ENCODE measurements at places on chromosomes 7 and 10.
A peak's percentile ranks its signal among the peaks of the same experiment; 100 is the strongest.

GRCh38 chr7:94095316-94096009 lies 91.3 kb upstream of the BET1 start:
- peak; percentile 19 for DNase-seq

GRCh38 chr10:104209575-104210198 lies 22.5 kb downstream of the CFAP43 start:
- peak; percentile 16 for DNase-seq

GRCh38 chr10:6283655-6284054 lies 80.9 kb downstream of the PFKFB3 start:
- no peak for DNase-seq

DNA sequence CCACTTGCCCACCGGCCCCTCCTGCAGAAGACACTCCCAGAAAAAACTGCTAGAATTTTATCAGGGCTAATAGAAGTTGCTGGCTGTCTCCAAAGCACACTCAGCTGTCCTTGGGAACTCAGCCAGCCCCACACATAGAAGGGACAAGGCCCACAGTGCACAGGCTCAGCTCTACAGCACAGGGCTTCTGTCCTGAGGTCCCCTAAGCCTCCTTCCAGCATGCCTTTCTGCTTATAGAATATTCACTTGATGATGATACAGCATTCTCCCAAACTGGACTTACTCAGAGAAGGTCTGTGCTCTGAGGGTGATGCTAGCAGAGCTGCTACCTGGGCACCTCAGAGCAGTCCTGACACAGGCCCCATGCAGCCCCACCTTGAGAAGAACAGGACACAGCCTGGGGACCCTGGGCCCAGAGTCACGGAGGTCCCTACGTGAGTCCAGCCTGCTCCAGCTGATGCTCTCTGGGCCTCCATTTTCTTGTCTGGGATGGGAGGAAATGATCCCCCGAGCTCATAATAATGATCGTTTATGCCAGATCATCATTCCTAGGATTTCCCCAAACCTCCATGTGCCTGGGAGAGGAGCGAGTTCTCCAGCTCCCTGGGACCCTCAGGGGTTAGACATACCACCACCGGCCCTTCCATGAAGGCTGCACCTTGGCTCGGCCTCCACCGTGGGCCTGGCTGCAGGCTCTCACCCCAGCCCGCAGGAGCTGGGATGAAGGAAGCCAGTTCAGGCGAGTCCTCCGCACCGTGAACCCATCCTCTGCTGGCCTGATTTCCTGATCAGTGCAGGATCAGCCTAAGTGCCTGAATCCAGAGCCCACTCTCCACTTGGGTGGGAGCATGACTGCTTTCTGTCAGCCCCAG lies 145.6 kb downstream of the ZNF248 start:
- no peak for DNase-seq

DNA sequence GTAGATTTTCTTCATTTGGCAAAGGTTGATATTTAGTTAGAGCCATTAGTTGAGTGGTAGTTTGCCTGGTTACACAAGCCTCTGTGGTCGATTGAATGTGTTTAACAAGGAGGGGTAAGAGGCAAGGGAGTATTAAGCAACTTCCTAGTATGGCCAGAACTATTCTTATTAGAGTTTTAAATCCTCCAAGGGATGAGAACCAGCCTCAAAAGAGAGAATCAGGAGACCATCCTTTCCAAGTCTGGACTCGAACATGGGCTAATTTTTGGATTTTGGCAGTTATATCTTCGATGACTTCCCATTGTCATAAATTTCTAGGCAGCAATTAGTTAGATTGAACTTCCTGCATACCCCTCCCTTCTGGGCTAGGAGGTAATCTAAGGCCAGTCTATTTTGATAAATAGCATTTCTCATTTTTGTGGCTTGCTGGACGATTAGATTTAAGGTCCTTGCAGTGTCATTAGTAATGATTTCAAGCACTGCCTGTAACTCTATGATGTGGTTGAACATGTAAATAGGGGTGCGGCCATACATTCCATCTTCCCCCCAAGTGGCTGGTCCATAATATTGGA lies 219.5 kb upstream of the KCND2 start:
- peak; percentile 28 for DNase-seq

GRCh38 chr7:26376175-26376917 lies 84.7 kb downstream of the SNX10 start:
- DNase-seq = no peak

GRCh38 chr10:28293236-28294168 lies 9.4 kb downstream of the MPP7 start:
- DNase-seq = peak; percentile 16

DNA sequence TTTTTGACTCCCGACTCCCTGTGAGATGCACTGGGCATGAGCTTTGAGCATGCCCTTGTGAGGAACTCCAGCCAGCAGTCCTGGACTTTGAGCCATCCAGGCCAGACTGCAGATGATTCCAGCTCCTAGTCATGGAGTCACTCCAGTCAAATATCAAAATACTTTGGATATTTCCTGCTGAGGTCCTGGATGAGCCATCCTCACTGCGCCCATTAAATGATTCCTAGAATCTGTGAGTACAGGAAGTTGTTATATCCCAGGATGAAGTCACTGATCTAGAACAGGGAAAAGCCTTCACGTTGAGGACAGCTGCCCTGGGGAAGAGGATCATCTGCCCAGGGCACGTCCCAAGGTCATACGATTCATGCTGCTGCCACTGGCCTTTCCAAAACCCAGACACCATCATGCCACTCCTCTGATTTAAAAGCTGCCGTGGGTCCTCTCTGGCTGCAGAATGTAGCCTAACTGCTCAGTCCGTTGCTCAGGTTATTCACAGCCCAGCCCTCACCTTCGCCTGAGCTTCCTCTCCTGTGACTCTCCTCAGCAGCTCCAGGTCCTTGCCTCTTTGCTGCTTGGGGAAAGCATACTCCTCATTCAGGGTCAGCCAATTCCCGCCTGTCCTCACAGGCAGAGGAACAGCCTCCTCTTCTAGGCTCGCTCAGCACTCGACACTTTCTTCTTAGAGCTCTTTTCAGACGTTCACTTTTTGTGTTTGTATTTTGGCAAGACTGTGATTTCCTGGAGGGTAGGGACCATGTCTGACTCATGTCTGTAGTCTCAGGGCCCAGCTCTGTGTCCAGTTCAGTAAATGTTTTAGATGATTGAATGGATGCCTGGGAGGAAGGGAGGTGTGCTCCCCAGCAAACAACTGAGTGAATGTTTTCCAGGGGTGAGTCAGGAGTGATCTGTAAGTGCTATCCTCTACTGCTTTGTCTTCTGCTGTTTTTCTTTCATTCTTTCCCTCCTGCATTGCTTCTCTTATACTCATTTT lies 157.8 kb downstream of the SNX10 start:
- no peak for DNase-seq

DNA sequence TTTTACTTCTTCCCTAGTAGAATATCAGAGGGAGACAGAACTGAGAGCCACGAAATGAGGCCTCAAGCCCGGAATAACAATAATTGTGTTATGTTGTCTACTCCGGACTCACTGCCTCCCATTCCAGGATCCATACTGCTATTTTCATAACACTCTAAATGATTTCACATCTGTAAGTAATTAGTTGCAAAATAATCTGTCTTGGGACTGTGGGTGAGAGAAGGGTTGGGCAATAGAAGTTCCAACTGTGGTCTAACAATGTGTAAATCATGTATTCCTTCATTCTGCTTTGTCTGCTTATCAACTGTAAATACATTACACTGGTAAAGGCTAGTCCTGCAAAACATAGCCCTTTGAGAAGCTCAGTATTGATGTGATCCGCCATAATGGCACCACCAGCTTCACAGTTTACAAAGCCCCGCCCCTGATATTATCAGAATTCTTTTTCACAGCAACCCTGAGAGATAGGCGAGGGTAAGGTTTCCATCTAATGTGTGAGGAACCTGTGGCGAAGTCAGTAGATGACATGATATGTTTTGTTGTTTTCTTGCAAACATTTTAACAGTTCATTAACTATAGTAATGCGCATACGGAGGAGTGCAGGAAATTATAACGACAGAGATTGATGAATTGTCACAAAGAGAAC lies 265.7 kb upstream of the BMPER start:
- peak; percentile 50 for DNase-seq

DNA sequence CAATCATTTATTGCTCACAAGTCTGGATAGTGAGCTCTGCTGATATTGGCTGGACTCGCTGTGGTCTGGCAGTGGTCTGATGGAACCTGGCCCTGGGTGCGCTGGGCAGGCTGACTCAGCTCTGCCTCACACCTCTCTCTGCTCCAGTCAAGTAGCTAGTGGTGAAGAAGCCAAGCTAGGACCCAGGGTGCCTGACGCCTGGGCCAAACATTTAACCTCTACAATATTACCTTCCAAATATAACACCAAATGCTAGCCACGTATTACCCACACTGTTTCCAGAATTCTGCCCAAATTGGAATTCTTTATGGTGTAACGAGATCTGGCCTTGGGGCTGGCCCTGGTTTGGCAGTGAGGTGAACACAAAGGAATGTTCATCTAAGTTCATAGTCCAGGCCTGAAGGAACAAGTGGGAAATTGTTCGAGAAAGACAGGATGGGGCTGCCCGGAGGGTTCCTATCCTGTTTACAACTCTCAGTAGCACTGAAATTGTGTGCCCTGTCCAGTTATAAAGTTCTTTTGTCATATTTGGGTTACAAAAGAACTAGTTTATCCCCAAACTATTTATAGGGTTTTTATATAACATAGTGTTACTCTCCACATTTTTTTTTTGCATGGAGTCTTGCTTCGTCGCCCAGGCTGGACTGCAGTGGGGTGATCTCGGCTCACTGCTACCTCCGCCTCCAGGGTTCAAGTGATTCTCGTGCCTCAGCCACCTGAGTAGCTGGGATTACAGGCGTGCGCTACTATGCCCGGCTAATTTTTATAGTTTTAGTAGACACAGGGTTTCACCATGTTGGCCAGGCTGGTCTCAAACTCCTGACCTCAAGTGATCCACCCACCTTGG lies 16.3 kb downstream of the OR2AE1 start:
- DNase-seq = peak; percentile 77

DNA sequence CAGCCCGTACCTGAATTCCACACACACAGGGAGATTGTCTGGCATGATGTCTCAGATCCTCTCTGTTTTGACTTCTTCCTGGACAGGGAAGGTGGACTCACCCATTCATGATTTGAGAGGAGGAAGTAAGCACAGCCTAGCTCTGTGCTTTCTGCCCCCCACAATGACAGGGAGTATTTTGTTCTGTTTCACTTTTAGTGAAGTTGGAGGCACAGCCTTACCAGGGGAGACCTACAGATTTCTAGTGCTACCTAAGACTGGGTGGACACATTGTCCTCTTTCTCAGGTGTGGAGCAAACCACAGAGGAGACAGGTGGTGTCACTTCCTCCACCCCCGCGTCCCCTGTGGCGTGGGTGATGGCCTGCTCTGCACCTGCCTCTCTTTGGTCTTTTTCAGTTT lies 408.6 kb upstream of the PFKP start:
- no peak for DNase-seq

- DNase-seq = peak; percentile 67
These were observed 306.2 kb downstream of the BICC1 start for GRCh38 chr10:58818900-58819299.

GRCh38 chr10:19979628-19980027 lies 163.4 kb downstream of the PLXDC2 start:
- no peak for DNase-seq

DNA sequence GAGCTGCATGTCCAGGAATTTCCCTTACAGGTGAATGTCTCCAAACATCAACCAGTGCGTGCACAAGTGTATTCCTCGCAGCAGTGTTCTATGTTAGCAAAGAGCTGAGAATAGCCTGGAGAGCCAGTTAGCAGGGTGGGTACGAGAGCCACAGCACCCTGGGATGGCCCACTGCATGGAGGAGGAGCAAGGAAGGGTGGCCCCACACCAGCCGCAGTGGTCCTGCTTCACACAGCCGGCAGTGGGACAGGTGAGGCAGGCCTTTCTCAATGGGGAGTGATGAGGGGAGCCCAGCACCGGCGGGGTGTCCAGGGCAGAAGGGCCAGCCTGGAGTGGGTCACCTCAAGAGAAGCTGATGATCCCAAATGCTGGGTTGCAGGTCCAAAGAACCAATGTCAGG lies 240.7 kb downstream of the TCERG1L start:
- no peak for DNase-seq

DNA sequence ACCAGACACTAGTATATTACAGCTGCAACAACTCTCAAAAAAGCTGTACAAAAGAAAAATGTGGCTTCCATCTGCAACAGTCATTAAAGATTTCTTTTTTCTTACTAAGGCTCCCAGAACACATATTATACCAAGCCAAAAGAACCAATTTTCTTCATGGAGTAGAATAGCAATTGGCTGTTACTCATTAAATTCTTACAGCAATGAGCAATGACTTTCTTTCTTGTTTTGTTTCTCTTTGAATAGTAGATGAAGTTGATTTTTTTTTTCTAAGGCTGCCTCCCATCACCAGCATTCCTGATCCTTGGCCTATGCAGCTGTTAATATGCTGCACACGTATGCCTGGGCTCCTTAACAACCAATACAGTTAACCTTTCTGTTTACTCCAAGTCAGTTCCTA lies 36.6 kb upstream of the SPOCK2 start:
- DNase-seq = peak; percentile 14
